ENCODE measurements at places on chromosomes 16 and 17.

DNA sequence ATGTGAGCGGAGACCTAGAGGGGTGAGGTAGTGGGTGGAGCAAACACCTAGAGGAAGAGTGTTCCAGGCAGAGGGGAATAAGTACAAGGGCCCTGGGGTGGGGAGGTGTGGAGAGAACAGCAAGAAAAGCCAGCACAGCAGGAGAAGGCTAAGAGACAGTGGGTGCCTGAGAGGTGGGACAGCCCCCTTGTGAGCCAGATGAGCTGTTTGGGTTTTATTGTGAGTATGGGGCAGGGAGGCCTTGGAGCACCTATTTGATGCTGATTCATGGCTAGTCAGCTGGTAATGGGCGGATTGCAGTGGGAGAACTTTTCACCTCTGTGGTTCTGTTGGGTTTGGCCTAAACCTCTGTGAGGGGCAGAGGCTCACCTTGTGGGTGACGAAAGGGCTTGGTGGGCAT, 68.4 kb downstream of the ABCC1 start:
- no peak for DNase-seq

DNA sequence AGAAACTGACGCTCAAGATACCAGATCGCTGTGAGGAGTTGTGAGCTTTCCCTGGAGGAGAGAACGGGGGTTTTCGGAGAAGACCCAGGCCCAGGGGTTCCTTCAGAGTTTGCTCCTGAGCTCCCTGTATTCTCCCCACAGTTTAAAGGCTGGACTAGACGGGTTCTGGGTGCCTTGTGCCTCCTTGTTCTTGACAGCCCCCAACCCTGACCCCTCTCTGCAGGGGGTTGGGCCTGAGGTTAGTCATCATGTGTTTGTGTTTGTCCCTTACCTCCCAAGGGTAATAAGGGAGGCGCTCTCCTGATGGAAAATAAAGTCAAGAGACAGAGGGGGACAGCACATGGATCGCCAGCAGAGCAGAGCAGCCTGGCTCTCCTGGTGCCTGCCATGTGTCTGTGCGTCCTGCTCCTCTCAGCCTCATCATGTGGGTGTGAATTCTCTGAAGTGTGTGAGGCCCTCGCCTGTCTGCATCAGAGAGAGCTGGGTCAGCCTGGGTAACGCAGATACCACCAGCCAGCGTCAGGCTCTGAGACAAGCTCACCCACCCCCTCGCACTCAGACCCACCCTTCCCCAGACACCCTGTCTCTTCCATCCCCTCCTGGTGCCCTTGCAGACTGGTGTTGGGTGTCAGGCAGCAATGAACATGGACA, 8.7 kb downstream of the HEXIM2 start:
- no peak for DNase-seq

DNA sequence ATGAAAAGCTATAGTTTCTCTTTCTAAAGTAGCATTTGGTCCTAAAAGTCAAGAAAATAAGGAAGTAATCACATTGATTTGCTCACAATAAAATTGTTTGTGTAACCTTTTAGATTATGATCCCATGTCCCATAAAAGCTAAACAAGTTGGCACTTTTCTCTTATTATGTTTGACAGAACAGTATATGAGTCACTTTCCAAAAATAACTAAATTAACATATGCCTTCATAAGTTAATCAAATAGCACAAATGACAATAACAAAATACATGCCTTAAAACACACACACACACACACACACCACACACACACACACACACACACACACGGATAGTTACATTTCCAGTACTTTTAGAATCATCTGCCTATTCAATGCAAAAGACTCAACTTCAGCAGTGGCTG, 2.8 kb downstream of the MED13 start:
- no peak for DNase-seq

GRCh38 chr17:33072421-33073161, 80.9 kb downstream of the SPACA3 start:
- DNase-seq = no peak

GRCh38 chr17:57862694-57863667, 13.1 kb upstream of the MRPS23 start:
- no peak for DNase-seq

- DNase-seq = no peak
These were observed 163.9 kb downstream of the PRKCB start for GRCh38 chr16:23999663-24000062.

- no peak for DNase-seq
These were observed 700 bp downstream of the CCDC43 start for GRCh38 chr17:44688675-44689476.

- DNase-seq = no peak
These were observed 321.3 kb downstream of the SEC14L1 start for GRCh38 chr17:77462090-77462489.

DNA sequence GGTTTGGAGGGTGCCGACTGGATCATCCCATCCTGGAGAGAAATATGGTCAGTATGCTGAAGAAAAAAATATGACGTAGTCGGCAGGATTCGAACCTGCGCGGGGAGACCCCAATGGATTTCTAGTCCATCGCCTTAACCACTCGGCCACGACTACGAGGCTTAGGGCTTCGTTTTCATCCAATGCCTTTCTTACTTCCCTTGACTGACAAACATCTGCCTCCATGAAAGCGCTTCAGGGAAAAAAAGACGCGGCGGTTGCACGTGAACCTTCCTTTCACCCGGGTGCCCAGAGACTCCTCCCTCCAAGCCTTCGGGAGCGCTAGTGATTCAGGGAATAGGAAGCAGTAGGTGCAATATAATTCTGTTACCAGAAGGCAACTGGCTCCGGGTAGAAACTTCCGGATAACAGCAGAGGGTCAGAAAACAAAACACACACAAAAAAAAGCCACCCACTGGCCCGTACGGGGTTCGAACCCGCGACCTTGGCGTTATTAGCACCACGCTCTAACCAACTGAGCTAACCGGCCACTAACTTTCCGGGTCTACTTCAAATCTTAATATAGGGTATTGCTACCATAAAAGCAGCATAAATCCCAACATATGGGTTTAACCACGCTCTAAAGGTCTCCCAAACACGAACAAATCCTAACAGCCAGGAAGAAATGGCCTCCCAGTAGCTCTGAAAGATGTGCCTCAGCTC, 16.3 kb upstream of the AURKB start:
- DNase-seq = no peak

DNA sequence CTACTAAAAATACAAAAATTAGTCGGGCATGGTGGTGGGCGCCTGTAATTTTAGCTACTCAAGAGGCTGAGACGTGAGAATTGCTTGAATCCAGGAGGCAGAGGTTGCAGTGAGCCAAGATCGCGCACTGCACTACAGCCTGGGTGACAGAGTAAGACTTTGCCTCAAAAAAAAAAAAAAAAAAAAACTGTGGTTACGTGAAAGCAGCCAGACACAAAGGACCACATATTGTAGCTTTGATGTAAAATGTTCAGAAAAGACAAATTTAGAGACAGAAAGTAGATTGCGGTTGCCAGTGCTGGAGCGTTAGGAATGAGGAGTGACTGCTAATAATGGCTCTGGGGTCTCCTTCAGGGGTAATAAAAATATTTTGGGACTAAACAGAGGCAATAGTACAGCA, 4.0 kb upstream of the MEAK7 start:
- DNase-seq = no peak

GRCh38 chr16:27424772-27425498, 23.0 kb downstream of the IL21R start:
- no peak for DNase-seq
